ENCODE measurements at places on chromosomes 16 and 17.
A peak's percentile ranks its signal among the peaks of the same experiment; 100 is the strongest.

DNA sequence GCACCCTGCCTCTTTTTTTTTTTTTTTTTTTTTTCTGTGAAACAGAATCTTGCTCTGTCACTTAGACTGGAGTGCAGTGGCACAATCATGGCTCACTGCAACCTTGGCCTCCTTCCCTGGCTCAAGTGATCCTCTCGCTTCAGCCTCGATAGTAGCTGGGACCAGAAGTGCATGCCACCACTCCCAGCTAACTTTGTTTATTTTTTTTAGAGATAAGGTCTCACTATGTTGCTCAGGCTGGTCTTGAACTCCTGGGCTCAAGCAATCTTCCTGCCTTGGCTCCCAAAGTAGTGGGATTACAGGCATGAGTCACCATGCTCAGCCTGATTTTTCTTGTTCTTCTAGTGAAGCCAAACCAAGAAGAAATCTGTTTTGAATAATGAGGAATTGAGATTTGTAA, 25.0 kb downstream of the CDK12 start:
- DNase-seq: no peak

DNA sequence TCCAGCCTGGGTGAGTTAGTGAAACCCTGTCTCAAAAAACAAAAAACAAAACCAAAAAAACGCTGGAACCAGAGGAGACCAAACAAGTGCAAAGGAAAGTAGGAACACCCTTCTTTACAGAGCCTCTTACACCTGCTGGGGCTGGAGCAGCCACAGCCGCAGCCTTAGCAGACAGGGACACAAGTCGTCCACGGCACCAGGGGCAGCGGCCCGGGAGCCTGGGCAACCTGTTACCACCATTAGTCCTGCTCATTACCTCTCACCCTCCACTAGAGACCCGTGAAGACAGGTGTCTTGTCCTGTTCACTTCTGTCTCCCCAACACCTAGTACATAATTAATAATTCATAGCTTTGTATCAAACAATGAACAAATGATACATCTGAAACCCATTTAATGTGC, 83.6 kb downstream of the C16orf78 start:
- DNase-seq: no peak

DNA sequence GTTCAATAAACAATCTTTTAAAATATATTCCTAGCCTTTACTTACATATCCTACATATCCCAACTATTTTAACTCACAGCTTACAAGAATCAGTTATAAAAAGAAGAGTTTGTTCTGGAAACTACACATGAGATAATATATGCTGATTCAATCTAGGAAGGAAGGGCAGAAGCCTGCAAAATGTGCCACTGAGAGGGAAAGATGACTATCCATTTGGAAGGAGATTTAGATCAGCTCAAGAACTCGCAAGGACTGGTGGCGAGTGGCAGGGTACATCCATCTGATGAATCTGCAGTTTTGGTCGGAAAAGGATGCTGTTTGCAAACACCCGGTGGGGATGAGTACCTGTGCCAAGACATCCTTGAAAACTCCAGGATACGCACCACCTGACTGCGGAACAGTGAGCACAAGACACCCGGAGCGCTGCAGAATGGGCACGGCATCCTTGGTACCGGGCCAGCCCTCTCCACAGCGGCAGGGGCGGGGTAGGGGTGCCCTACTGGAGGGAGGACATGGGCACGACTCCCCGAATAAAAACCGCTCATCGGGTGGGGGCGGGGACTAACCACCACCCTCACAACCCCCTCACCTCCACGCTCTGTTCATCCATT, 723 bp downstream of the TRIM37 start:
- DNase-seq: peak; percentile 85

DNA sequence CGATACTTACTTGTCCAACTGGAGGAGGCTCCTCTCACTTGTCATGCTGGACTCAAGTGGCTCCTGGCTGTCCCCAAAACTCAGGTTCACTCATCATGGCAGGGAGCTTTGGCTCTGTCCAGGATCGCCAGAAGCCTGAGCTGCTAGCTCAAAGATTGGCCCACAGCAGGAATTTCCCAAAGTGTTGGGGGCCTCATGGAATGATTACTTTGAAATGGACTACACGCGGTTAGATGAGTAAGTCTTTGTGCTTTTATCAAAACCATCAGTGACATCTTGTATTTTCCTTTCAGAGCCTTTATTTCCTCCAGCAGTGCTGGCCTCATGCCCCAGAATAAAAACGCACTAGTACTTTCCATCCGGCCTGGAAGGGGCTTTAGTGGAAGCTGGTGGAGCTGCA, 29.2 kb upstream of the PHB1 start:
- no peak for DNase-seq

DNA sequence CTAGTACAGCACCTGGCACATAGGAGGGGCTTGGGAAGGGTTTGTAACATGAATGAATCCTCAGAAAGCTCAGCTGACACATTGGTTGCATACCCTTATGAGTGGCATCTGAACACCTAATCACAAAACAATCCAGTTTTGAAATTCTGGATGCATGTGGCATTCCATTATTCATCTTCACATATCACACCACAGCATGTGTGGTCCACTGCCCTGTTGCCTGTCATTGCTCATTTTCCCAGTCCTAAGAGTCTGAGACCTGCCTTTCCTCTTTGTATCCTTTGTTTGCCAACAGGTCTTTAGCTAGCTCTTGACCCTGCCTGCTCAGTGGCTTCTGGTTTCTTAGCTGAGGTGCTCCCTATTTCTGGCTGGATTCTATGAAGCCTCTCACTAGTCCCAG, 170.8 kb upstream of the ASIC2 start:
- no peak for DNase-seq

DNA sequence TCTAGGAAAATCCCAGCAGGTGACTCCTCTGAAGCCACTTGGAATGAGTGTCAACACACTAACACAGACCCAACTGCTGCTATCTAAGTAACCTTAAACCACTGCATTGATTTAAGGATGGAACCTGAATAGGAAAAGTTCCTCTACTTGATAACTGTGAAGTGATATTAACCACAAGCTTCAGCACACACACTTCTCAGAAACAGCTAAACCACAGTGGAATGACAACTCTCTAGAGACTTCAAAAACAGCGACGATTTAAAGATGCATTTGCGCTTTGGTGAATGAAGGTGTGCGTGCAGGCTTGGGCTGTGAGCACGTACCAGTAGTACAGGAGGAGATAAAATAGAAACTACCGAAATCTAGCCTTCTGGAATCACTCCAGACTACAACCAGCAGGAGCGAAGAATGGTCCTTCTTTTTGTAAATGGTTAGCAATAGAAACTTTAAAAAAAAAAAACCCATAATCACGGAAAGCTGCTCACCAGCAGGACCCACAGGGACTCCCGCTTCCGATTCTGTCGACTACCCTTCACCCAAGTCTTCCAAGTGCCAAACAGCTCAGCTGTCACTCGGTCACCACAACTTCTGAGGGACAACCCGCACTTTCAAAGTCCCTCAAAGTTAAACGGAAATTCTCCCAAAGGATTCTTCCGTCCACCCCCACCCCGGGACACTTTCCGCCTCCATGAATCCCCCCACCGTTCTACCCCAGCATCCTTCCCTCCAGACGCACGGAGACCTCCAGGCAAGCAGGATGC, 137.7 kb upstream of the CORO6 start:
- DNase-seq: peak; percentile 50

DNA sequence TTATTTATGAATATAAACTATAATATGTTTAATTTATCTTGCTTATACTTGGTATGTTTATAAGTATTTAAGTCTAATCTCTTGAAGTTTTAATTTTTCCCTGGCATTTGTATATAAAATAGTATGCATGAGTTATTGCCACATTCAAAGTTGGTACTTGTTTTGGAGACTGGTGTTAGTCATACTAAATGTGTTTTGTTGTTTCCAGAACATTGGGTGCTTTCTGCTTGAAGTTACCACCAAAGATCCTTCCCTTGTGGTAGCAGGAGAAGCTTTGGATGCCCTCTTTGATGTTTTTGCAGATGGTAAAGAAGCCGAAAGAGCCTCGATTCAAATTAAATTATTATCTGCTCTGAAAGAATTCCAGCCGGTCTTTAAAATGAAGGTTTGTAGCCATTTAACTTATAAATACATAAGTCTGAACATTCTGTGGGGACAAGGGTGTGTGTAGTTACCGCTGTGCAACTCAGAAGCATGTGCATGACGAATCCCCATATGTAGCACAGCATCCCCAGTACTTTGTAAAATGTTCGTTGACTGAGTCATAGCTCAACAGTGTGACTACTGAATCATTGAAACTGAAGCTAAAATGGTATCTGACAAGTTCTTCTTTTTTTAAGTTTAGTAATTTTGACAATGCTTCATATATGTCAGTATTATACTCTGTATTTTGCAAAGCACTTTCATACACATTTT, 36.4 kb downstream of the HEATR3 start:
- DNase-seq: no peak

- no peak for DNase-seq
Observed at GRCh38 chr17:36920032-36921005, 17.0 kb upstream of the LHX1 start.

DNA sequence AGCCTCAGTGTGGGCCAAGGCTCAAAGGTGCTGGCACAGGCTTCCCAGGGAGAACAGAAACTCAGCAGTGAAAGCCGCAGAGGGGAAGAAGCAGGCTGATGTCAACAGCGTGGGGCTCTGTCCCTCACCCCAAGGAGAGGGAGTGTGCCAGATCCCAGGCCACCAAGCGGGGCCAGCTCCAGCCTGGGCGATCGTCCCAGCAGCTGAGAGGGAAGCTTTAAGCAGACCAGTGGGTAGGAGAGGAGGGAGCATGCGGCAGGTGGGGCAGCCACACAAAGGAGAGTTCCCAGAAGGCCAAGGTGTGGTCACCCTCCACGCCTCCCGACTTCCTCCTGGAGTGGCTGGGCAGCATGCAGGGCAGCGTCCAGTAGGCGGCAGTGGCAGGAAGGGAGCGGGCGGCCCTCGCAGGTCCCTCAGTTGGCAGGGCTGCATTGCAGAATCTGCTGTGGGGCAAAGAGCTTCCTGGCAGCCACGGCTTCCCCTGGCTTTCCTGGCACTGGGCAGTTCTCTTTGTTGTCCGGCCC, 6.0 kb downstream of the SYNGR2 start:
- no peak for DNase-seq

GRCh38 chr16:10554569-10554968, 25.8 kb downstream of the EMP2 start:
- DNase-seq: no peak

GRCh38 chr16:51031598-51031997, 119.5 kb downstream of the SALL1 start:
- DNase-seq: no peak

DNA sequence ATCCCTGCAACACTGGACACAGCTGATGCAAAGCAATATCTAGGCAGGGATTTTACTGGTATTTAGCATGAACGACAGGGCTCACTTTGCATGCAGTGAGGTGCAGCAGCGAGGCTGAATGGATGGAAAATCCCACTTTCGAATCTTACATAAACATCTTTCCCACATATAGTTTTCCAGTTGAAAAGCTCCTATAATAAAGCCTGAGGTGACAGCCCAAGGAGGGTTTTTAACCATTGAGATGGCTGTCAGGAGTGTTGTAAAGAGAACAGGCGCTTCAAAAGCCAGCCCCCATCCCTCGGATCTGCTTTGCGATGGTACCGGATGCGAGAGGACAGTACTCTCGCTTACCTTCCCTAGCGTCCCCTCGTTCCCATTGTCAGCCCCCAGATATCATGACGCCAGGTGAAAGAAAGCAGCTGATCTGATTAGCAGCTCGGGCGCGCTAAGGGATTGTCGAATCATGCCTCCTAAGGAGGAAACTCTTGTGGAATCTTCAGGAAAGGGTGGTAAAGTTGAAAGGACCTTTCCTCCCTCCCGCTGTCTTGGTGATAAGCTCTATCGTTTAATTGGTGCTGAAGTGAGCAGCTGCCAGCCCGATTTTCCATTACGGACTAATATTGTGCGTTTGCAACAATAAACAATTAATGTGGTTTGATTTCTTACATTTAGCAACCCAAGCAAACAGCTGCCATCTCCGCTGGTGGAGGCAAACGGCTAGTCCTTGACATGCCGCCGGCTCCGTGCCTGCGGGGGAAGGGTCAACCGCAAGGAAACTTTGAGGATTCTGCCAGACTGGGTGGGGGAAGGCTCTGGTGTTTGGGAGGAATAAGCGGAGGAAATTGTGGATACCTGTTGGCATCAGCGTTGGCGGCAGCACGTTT, 1.8 kb downstream of the CDH8 start:
- DNase-seq: no peak

- DNase-seq: no peak
Observed at GRCh38 chr17:39566094-39566850, 41.4 kb downstream of the NEUROD2 start.

DNA sequence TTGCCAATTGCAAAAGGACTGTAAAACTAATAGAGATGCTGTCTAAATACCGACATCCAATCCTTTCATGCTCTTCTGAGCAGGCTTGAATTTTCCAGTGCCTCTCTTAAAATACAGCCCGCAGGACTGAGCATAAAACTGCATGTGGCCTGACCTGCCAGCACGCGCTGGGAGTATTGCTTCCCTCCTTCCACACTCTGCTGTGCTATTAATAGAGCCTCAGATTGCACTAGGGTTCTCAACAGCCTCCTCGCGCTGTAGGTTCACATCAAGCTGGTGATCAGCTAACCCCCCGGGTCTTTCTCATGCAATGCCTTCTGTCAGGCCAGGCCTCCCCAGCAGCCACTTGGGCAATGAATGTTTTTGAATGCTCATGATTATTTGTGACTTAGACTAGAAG, 14.2 kb upstream of the MSI2 start:
- no peak for DNase-seq

DNA sequence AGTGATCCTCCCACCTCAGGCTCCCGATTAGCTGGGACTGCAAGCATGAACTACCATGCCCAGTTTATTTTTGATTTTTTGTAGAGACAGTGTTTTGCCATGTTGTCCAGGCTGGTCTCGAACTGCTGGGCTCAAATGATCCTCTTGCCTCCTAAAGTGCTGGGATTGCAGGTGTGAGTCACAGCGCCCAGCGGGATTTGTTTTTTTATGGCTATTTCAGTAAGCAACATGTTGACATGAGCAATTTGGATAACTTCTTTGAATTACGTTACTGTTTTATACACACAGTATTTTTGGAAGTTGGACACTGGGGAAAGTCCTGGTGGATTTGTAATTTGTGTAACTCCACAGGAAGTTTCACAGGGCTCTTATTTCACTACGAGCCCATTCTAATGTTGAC, 18.5 kb upstream of the RHOT1 start:
- no peak for DNase-seq

- DNase-seq: peak; percentile 64
Observed at GRCh38 chr17:7842380-7843256, 8.6 kb downstream of the KDM6B start.

DNA sequence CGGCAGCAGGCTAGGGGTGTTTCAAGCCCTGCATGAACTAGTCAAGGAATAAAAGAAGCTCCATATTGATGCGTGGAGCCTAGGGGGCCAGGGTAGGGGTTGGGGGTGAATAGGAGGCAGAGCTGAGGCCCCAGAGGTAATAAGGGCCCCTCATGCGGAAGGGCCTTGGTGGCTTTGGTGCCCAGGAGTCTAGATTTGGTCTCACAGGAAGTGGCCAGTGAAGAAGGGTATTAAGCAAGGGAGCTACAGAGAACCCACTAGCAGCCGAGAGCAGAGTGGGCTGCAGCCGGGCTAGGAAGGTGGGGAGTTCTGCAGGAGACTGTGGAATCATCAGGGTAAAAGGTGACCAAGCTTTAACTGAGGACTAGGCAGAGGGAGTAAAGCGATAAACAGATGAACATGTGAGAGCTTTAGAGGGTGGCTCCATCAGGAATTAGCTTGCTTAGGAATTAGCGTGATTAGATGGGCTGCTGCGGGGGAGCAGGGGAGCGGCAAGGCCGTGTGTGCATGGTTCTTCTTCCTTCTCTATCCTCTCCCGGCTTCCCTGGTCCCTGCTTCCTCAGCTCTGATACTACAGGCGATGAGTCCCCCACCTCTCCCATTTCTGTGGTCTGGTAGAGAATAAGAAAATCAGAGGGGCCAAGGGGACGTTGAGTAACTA, 9.8 kb downstream of the GNGT2 start:
- DNase-seq: no peak

- DNase-seq: no peak
Observed at GRCh38 chr17:43986225-43986981, 18.0 kb upstream of the NAGS start.
